ENCODE measurements at places on chromosomes 16 and 17.

GRCh38 chr17:48522031-48522653, 8.7 kb downstream of the HOXB1 start:
- no peak for DNase-seq

DNA sequence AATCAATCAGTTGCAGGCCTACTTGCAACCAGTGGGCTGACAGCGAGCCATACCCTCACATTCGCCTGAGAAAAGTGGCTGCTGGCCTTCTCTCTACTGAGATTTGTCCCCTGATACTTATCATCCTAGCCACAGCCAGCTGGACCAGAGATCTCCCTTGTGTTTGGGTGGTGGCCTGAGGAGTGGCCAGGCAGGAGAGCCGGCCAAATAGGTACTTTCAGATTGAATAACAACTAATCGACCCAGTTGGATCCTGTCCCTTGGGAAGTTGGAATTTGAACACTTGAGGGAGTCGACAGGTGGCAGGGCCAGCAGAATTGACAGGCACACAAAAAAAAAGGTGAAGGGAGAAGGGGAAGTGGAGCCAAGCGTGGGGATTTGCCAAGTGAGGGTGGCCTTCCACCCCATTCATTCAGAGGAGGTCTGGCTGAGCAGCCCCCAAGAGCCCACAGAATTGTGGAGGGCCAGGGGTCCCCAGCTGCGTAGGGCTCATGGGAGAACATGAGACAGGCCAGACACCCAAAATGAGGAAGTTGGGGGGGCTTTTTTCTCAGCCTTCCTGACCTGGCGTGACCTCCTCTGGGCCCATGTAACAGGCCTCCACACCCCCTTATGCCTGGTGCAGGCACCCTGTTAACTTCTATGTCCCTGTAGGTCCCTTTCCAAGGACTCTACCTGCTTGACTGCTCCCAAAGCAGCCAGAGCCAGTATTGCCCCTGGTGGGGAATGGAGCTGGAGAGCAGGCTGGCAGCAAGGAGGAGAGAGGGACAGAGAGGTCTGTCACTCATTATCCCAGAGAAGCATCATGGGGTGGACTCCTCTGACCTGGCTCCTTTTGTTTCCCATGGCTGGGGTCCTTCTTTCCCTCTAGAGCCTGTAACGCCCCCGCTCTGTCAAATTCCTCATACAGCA, 2.9 kb upstream of the RANGRF start:
- no peak for DNase-seq

GRCh38 chr17:77416105-77416713, 275.4 kb downstream of the SEC14L1 start:
- no peak for DNase-seq

DNA sequence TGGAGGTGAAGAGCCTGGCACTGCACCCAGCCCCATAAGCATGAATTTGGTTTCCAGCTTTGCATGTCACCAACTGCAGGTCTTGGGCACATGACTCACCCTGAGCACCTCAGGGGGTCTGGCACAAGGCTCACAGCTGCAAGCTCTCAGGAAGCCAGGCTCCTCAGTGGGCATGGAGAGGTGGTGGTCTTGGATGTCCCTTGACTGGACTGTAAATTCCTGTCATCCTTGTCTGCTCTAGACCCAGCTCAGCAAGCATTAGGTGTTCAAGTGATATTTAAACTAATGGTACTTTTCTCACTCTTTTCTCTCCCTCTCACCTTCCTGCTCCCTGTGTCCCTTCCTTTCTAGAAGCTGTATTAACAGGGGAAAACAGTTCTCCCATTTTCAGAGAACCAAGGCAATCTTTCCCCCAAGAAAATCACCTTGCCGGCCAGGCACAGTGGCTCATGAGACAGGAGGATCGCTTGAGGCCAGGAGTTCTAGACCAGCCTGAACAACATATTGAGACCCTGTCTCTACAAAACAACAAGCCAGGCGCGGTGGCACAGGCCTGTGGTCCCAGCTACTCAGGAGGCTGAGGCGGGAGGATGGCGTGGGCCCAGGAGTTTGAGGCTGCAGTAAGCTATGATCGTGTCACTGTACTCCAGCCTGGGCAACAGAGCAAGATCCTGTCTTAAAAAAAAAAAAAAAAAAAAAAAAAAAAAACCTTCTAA, 5.1 kb upstream of the KIFC3 start:
- DNase-seq: no peak

GRCh38 chr16:27264151-27264550, 4.4 kb downstream of the NSMCE1 start:
- DNase-seq: no peak

GRCh38 chr17:78892520-78892919, 10.5 kb downstream of the CEP295NL start:
- DNase-seq: no peak

All from GDM1 (cell line).